ENCODE measurements at places on chromosomes 6 and 20. TPM values are rescaled to one million over a fixed set of nuclear protein-coding genes. Genes with fewer than 3 reads are reported as not detected.

The MEP1A gene
- 1.3 TPM for total RNA-seq

The HFE gene
- total RNA-seq: 5.6 TPM

- DNase-seq: no peak
- peak overlapping the region; percentile 82 for H3K27ac ChIP-seq
- H3K27me3 ChIP-seq: no peaks in the 10 kb centered on the region
These were observed 1.7 kb downstream of the HLA-DOB start for GRCh38 chr6:32815115-32815514.

GRCh38 chr20:53608071-53608455, 14.4 kb upstream of the ZNF217 start:
- H3K27ac ChIP-seq: no peak overlapping the region
- DNase-seq: no peak
- no peaks in the 10 kb centered on the region for H3K27me3 ChIP-seq

The BMP7 gene
- total RNA-seq: 3.8 TPM

The OOEP gene
- total RNA-seq: not detected

Data from breast epithelium (tissue), 4 donors.